Choroid plexus epithelial cell (primary cell): ENCODE measurements at places on chromosomes 4 and X.

- no peak for DNase-seq
Observed at GRCh38 chrX:151702026-151702714, 6.9 kb downstream of the PRRG3 start.

GRCh38 chr4:3874028-3874415, 107.8 kb downstream of the ADRA2C start:
- no peak for DNase-seq

DNA sequence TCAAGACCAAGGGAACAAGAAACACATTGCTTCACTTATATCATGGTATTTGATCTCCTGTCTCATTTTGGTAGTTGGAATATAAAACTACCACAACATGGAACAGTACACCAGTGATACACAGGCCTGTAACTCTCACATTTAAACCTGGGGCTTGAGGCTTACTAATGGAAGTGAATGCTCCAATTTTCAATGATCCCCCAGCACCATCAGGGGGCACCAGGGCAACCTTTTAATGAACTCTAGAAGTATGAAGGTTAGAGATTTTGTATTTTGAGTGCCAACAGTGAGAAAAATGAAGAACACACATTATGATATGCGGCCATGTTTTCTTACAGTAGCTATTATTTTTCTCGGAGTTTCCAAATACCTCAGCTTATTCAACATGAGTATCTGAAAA, 50.7 kb downstream of the C4orf33 start:
- DNase-seq, result no peak

DNA sequence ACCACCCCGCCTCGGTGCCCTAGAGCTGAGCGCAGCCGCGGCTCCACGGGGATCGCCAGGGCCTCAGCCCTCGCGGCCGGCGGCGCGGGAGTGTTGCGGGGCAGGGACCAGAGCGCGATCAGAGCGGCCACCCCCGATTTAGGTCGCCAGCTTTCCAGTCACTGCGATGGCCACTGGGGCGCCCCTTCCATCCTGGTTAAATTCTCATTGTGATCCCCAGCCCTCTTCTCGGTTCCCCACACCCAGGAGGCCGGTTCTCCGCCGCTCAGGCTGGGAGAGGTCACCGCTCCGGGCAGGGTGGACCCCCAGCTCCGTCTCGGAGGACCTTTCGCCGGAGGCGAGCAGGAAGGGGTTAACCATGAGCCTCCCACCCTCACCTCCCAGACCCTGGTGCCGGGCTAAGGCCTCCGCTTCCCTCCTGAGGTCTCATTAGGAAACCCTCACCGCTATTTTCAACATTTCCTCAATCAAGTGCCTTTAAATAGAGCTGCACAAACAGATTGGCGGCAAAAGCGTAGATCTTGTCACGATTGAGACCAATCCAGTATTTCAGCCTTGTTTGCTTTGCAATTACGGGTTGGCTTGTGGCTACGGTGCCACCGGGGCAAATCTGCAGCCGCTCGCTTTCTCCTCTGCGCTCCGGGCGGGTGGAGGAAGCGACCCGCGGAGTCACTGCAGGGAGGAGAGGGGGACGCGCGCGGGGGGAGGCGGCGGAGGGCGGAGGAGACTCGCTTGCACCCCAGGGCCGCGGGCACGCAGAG, 8.3 kb upstream of the HAND2 start:
- DNase-seq, result no peak
